AG08396 (cell line): ENCODE measurements at places on chromosomes 1 and 21.
A peak's percentile ranks its signal among the peaks of the same experiment; 100 is the strongest.

DNA sequence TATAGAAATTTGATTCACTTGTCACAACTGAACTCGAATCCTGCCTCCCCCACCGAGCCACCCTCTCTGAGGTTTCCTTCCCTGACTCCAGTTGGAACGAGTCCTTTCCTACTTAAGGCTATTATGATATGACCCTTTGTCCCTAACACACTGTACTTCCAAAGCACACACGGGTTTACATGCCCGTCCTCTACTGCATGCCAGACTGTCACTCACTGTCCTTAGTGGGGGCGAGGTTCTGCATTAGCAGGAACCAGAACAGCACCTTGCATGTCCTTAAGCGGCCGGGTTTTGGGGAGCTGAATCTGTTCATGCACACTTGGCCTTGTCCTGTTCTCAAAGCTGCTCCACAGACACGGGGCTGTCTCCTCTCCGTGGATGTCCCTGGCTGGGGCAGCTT lies 164.6 kb upstream of the KCNJ6 start:
- DNase-seq: no peak

GRCh38 chr1:117106478-117106877 lies 15.1 kb downstream of the TRIM45 start:
- no peak for DNase-seq

DNA sequence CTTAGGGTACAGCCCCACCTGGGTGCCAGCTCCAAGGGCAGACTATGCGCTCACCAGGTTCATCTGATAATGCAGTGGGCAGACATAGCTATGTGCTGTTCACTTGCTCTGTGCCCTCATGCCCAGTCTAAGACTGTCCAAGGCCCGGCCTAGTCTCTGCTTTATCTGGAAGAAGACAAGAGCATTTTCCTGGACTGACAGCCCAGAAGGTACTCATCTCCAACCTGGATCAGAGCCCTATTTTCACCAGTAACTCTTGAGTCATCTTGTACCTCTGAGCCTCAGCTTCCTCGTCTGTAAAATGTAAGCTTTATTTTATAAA lies 28.5 kb upstream of the LRRC8C start:
- DNase-seq: peak; percentile 5

DNA sequence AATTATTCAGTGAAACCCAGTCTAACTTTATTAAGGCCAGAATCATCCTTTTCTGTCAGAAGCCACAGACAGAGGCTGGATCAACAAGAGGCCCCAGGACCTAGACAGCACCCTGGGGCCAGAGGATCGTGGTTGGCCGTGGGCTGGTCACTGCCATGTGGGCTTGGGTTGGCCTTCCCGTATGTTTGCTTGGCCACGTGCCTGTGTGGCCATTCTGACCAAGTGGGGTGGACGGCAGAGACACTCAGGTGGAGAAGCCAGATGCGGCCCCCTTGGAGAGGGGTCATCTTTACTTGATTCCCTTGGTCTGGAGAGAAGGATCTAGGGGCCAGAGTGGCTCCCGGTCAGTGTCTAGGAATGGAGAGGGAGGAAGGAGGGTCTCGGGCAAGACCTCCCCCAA lies 327.9 kb downstream of the CAMTA1 start:
- DNase-seq: no peak
